Upper lobe of left lung (tissue), 6 donors: ENCODE measurements at places on chromosomes 6 and 20. TPM values are rescaled to one million over a fixed set of nuclear protein-coding genes. Genes with fewer than 3 reads are reported as not detected.

DNA sequence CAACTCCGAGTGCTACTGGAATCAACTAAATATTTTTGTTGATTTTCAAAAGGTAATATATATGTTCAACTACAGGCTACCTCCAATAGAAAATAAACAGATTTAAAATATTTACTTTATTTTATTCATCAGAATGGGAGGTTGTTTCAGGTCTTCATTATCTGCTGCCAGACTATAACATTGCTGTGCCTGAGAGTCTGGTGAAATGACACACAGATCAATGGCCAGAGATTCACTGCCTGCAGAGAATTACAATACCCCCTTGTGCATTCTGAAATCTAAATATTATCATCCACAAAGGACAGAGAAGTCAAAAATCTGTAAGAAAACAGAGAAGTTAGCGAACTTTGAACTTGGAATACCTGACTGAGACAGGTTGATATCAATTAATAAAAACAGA lies 667.8 kb upstream of the GJE1 start:
- DNase-seq = no peak
- no peak overlapping the region for H3K27ac ChIP-seq
- H3K4me3 ChIP-seq = no peak overlapping the region
- H3K27me3 ChIP-seq = no peaks in the 10 kb centered on the region

DNA sequence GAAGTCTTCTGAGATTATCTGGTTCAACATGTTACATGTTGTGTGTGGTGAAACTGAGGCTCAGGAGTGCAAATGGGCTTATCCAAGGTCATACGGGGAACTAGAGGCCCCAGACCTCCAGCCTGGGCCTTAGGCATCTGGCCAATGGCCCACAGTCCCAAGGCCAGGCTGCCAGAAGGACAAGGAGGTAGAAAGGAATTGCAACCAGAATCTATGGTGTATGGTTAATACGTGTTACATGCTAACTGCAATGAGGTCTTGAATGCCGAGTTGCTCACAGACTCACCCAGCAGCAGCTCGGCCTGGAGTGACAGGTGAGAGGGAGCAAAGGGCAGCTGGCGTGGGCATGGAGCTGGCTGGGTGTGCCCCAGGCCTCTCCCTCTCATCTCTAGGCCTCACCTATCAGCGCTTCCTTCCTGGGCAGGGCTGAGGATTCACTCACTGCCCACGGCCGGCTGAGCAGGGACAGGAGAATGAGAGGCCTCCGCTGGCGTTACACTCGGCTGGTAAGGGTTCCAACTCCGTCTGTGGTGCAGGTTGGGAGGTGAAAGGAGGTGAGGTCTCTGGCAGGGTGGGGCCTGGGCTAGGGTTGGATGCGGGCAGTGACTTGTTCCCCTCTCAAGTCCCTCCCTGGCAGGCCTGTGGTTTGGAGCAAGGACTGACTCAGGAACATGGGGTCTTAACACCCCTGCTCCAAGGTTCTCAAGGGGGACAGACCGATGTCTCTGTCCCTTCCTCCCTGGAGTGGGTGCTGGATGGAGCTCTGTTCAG lies at the start of gene TLDC2:
Gene TLDC2, plus strand, starts transcription at position 437 of the 771 bp plus-strand sequence. Its CDS starts 37 bp downstream, at position 474.
- H3K4me1 ChIP-seq = no peaks in the 10 kb centered on the region
- DNase-seq = no peak
- no peaks in the 10 kb centered on the region for H3K27me3 ChIP-seq
- no peak within 1 kb of the TSS for H3K27ac ChIP-seq
- no peak within 1 kb of the TSS for H3K4me3 ChIP-seq

The SYNE1 gene
- total RNA-seq = 180 TPM

The OVOL2 gene
- 7.4 TPM for total RNA-seq

GRCh38 chr6:157172231-157172701 lies 151.1 kb downstream of the TMEM242 start:
- no peak overlapping the region for H3K27ac ChIP-seq
- no peaks in the 10 kb centered on the region for H3K4me1 ChIP-seq
- peaks cover 15% of the 10 kb centered on the region for H3K36me3 ChIP-seq
- no peak overlapping the region for H3K4me3 ChIP-seq
- no peak for DNase-seq

The BIRC7 gene
- 1.3 TPM for total RNA-seq

The ZNF318 gene
- 19.9 TPM for total RNA-seq
